Thoracic aorta (tissue), 2 donors: ENCODE measurements at places on chromosomes 13 and 19.

- DNase-seq, result no peak
Measured at GRCh38 chr13:26758496-26759157, 2.0 kb downstream of the GPR12 start.

GRCh38 chr19:41366089-41366488, 2.1 kb upstream of the B9D2 start:
- DNase-seq, result no peak

GRCh38 chr19:11405846-11406643, 13.1 kb downstream of the RGL3 start:
- no peak for DNase-seq

DNA sequence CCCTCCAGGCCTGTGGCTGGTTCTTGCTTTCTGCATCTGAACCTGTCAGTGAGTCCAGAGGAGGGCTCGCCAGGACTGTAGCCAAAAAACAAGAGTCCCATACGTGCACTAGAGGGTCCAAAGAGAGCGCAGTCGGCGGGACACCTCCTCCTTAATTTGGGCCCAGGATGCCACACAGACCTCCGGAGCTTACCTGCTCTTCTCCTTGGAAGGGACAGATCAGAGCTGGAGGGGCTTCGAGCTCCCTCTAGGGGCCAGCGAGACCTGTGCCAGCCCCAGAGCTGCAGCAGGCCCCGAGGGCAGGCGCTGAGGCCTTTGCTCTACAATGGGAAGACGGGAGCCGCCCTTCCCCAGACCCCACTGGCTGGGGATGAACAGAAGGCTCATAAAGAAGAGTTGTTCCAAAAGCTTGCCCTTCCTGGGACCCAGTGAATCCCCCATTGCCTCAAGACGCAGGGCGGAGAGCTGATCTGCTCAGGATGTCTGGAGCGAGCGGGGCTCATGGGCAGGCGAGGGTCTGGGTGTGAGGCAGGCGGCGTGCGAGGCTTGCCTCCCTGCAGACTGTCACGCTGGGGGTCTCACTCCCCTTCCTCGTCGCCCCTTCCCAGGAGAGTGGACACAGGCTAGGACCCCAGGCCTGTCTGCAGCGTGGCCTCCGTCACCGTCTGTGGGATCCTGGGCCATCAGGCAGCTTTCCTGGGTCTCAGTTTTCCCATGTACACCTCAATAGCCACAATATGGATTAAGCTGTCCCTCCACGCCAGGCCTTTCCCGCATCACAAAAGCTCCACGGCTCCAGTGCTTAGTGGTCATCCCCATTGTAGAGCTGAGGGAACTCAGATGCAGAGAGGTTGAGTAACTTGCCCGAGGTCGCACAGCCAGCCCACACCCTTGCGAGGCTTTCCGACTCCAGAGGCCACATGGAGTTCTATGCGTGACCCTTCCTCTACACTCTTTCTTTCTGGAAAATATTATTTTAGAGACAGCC, 46.9 kb upstream of the VSTM2B start:
- DNase-seq, result no peak

- no peak for DNase-seq
Measured at GRCh38 chr13:37100731-37101130, 4.7 kb downstream of the CSNK1A1L start.

- DNase-seq, result no peak
Measured at GRCh38 chr19:8080832-8081231, 28.3 kb downstream of the CCL25 start.
